Cerebellum (tissue), 4 donors: ENCODE measurements at places on chromosomes 13 and 19.
A peak's percentile ranks its signal among the peaks of the same experiment; 100 is the strongest.

DNA sequence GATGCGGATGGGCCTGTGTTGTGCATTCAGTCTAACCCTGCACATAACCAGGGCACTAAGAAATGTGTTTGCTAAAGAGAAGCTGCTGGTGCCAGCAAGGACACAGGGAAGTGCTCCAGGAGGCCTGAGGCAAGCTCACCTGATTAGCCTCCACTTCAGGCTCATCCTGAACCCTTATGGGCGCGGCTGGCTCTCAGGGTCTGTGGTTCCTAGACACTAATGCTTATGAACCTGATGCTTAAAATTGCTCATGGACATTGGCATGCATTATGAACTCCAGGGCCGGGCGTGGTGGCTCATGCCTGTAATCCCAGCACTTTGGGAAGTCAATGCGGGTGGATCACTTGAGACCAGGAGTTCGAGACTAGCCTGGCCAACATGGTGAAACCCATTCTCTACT, 34.3 kb downstream of the SERP2 start:
- DNase-seq = no peak

- no peak for DNase-seq
These were observed 42.6 kb upstream of the ZNF91 start for GRCh38 chr19:23437901-23438300.

GRCh38 chr13:25241007-25241406, 46.3 kb downstream of the MTMR6 start:
- DNase-seq = no peak

GRCh38 chr13:33799950-33800592, 17.9 kb upstream of the RFC3 start:
- DNase-seq = peak; percentile 65

DNA sequence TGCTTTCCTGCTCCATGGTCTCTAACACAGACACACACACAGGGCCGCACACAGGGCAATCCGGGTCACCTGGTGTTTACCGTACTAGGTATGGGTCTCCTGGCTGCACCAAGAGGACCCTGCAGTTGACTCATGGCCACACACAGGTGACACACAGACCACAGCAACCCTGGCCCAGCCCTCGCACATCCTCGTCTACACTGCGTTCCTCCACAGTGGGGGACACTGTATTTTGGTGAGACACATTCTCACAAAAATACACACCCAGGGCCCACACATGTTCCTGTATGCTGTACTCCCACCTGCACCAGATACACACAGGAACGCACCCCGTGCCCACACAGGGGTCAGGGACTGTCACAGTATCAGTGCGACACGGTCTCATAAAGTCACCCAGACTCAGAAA, 12.8 kb downstream of the PDE4A start:
- no peak for DNase-seq
